A673 (cell line): ENCODE measurements at places on chromosomes 3 and 15. TPM values are rescaled to one million over a fixed set of nuclear protein-coding genes. Genes with fewer than 3 reads are reported as not detected.

DNA sequence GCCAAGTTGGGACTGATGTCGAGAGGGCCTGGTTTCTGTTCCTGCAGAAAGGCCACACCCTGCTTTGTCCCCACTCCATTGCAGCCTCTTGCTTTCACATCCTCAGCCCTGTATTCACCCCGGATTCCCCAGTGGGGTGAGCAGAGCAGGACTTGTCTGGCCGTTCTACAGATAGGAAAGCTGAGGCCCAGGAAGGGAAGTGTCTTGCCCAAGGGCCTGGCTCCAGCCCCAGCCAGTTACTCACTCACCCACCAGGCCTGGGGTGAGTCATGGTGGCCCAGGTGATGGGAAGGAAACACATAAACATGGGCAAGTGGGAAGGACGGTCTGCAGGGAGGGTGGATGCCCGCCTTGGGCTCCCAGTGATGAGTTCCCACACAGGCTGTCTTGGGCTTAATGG is 6.1 kb upstream of the DUSP7 start:
- no peak overlapping the region for H3K27ac ChIP-seq
- H3K27me3 ChIP-seq = no peaks in the 10 kb centered on the region
- H3K36me3 ChIP-seq = no peaks in the 10 kb centered on the region
- no peak for DNase-seq

GRCh38 chr3:89440386-89440785 is 333.0 kb downstream of the EPHA3 start:
- H3K4me1 ChIP-seq = peaks cover 8% of the 10 kb centered on the region
- no peak overlapping the region for H3K4me3 ChIP-seq
- H3K27me3 ChIP-seq = no peaks in the 10 kb centered on the region
- DNase-seq = no peak
- no peaks in the 10 kb centered on the region for H3K36me3 ChIP-seq

- H3K4me1 ChIP-seq = no peaks in the 10 kb centered on the region
- H3K4me3 ChIP-seq = no peak overlapping the region
- no peak for DNase-seq
- H3K27me3 ChIP-seq = no peaks in the 10 kb centered on the region
- no peak overlapping the region for H3K27ac ChIP-seq
Measured at GRCh38 chr3:195282961-195283360, 12.0 kb upstream of the XXYLT1 start.

DNA sequence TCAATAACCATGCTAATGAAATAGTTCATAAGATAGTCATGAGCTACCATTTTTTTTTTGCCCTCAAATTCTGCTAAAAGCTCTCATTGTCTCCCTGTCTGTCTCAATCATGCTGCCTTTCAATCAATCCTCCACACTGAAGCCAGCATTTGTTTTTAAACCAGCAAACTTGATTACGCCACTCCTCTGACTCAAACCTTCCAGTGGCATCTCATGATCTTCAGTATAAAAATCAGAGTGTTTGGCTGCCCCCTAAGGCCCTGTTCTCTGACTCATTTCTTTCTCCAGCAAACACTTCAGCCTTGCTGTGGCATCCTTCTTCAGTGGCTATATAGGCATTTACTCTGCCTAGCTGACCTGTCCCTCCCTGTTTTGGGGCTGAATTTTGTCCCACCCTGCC is 36.0 kb upstream of the EOMES start:
- no peaks in the 10 kb centered on the region for H3K36me3 ChIP-seq
- no peaks in the 10 kb centered on the region for H3K4me1 ChIP-seq
- DNase-seq = no peak

- H3K27ac ChIP-seq = no peak overlapping the region
- no peaks in the 10 kb centered on the region for H3K27me3 ChIP-seq
- no peak for DNase-seq
- no peaks in the 10 kb centered on the region for H3K4me1 ChIP-seq
- no peaks in the 10 kb centered on the region for H3K36me3 ChIP-seq
Measured at GRCh38 chr3:140420621-140421357, 257.1 kb upstream of the TRIM42 start.

GRCh38 chr3:168394439-168394838 is 298.7 kb upstream of the GOLIM4 start:
- no peak for DNase-seq
- H3K4me1 ChIP-seq = no peaks in the 10 kb centered on the region
- H3K27me3 ChIP-seq = no peaks in the 10 kb centered on the region
- H3K27ac ChIP-seq = no peak overlapping the region
- H3K4me3 ChIP-seq = no peak overlapping the region

GRCh38 chr3:126895178-126896066 is 87.5 kb upstream of the PLXNA1 start:
- no peak overlapping the region for H3K27ac ChIP-seq
- H3K4me3 ChIP-seq = no peak overlapping the region
- no peaks in the 10 kb centered on the region for H3K36me3 ChIP-seq

MYL3 gene
- not detected in 2 replicates for total RNA-seq

IL20RB gene
- total RNA-seq = 4.0 and 4.2 TPM in 2 replicates

CCR3 gene
- total RNA-seq = not detected in 2 replicates
